ENCODE measurements at places on chromosomes 13 and 19.
A peak's percentile ranks its signal among the peaks of the same experiment; 100 is the strongest.

DNA sequence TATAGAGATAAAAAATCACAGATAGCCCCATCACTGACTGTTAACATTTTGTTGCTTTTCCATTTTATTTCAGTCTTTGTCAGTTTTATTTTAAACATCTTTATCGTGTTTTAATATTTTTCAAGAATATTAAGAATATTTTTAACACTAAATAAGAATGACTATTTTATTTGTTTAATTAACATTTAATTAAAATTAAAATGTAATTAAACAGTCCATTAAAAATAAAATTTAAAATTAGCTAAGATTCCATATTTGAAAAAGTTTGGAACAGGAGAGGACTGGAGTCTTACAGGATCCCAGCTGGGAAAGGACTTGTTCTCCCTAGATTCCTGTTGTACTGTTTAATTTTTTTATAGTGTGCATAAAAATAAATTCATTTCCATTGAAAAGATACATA is 54.5 kb downstream of the RGCC start:
- DNase-seq, result no peak

DNA sequence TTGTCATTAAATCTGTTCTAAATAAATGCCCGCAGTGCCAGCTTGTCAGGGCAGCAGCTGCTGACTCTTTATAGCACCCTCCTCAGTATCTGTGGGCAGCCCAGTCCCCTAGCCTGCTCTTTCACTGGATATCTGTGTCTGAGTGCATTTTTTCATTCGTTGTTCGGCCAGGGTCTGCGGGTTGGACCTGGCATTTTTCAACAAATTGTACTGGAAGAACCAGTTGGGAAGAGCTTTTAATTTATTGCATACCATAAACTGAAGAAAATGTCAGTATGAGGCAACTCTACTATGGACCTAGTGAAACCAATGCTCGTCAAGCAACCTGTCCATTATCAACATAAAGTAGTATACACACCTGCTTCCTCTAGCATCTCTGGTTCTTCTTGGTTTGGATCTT is 8.6 kb downstream of the NLRP13 start:
- DNase-seq, result no peak

DNA sequence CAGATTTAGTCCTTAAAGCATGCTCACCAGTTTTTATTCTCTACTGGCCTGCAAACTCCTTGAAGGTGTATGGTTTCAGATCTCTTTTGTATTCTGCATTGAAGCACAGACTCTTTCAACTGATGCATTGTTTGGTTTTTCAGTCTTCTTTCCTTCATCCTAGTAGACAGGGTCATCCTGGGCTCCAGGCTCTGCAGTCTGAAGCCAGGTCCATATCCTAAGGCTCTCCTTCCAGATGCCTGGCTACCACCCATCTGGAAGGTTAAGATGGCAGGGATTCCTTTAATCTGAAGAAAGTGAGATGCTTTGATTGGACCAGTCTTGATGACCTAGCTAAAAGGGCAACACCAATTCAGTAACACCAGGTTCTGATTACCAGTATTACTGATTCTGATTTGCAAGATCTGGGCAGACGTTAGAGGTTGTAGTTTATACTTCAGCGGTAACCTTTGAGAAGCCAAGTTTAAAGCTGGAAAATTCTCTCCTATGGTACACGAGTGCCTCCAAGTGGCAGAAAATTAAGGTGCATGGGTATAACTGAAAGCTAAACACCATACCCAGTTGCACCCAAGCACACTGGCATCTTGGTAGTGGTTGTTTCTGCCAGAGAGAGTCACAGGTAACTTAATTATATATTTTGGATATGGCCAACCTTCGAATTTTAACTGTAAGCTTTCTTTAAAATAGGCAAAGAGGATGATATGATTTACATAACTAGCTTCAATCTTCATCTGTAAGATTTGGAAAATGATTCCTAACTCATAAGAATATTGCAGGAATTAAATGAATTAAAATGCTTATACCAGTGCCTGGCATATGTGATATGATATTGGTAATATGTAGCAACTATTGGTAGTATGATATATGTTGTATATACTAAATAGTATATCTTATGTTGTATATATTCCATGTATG is 1651.9 kb upstream of the MIR17HG start:
- DNase-seq, result peak; percentile 49

GRCh38 chr19:39264306-39265290 is 3.6 kb upstream of the IFNL2 start:
- peak; percentile 3 for DNase-seq

- DNase-seq, result no peak
Observed at GRCh38 chr19:23394511-23394910, 760 bp downstream of the ZNF91 start.

- peak; percentile 86 for DNase-seq
Observed at GRCh38 chr13:52194184-52194868, 34.9 kb upstream of the NEK3 start.

DNA sequence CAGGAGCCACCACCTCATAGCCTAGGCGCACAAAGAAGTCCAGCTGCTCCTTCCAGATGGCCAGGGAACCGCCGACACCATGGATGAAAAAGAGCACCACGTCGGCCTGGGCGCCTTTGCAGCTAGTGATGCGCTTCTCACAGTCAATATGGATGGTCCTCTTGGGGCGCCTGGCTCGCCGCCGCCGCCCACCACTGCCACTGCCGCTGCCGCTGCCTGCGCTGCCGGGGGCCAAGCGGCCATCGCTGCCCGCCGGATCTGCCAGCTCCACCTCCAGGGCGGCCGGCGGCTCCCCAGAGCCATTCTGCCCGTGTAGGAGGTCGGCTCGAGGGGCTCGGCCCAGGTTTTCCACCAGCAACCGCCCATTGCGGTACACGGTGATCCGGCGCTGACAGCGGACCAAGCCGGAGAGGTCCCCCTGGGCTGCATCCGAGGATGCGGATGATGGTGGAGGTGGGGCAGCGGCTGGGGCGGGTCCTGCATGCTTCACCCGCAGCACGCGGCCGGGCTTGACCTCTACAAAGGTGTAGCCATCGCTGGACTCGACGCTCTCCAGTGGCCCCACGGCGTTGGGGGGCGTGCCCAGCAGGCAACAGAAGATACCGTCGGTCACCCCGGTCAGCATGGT is 2.1 kb downstream of the ABHD8 start:
- DNase-seq, result no peak

Data from cerebellar cortex (tissue), 1 donor.